ENCODE measurements at places on chromosomes 7 and 10. TPM values are rescaled to one million over a fixed set of nuclear protein-coding genes. Genes with fewer than 3 reads are reported as not detected.

- no peak overlapping the region for H3K4me3 ChIP-seq
- H3K36me3 ChIP-seq, result no peaks in the 10 kb centered on the region
- DNase-seq, result no peak
- H3K27me3 ChIP-seq, result no peaks in the 10 kb centered on the region
- no peaks in the 10 kb centered on the region for H3K4me1 ChIP-seq
- H3K27ac ChIP-seq, result no peak overlapping the region
These were observed 5.5 kb upstream of the STEAP4 start for GRCh38 chr7:88312061-88312663.

- H3K4me1 ChIP-seq, result peaks cover 18% of the 10 kb centered on the region
- H3K27ac ChIP-seq, result no peak overlapping the region
- DNase-seq, result no peak
- no peak overlapping the region for H3K4me3 ChIP-seq
- no peaks in the 10 kb centered on the region for H3K27me3 ChIP-seq
These were observed 1.1 kb upstream of the RAB11FIP2 start for GRCh38 chr10:118047880-118048279.

Gene LEP
- polyA plus RNA-seq, result not detected

Gene KLF6
- 190 TPM for polyA plus RNA-seq

Gene BLNK
- polyA plus RNA-seq, result 0.18 TPM

Gene ZNF365
- polyA plus RNA-seq, result not detected

- no peaks in the 10 kb centered on the region for H3K36me3 ChIP-seq
- no peaks in the 10 kb centered on the region for H3K4me1 ChIP-seq
- no peak overlapping the region for H3K27ac ChIP-seq
- DNase-seq, result no peak
- no peak overlapping the region for H3K4me3 ChIP-seq
These were observed 42.3 kb downstream of the FBH1 start for GRCh38 chr10:5932345-5932744.

DNA sequence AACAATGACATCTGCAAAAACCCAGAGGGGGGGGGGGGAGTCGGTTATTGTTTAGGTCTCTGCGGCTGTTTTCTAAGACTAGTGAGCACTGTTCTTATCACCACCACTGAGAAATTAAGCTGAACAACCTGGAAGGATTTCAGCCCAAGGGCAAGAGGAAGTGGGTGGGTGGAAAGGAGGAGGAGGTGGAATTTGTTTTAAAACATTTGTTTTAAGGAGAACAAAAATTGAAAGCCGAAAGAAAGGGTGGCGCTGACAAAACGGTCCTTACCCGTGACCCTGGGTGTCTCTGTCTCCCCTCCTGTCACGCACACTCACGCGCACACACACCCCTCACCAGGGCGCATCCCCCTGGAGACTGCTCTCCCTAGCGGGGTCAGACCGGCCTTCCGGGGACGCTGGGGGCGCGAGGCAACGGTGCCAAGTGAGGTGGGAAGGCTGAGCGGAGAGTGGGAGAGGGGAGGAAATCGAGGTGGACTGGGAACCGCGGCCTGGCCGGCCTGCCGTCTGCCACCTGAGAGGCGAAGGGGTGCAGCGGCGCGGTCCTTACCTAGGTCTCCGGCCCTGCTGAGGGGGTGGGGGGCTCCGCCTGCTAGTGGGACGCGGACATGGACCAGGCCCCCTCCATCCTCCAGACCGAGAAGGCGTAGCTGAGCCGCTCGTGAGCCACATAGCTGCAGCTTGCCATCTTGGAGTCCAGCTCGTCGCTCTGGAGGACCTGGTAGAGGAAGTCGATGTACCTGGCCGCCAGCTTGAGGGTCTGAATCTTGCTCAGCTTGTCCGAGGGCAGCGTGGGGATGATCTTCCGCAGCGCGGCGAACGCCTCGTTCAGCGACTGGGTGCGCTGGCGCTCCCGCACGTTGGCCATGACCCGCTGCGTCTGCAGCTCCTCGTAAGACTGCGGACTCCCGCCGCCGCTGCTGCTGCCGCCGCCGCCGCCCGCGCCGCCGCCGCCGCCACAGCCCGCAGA lies 1.0 kb downstream of the TWIST1 start:
- no peak overlapping the region for H3K27ac ChIP-seq
- no peak overlapping the region for H3K4me3 ChIP-seq
- no peaks in the 10 kb centered on the region for H3K4me1 ChIP-seq

- H3K4me1 ChIP-seq, result peaks cover 12% of the 10 kb centered on the region
- no peaks in the 10 kb centered on the region for H3K27me3 ChIP-seq
- peaks cover 3% of the 10 kb centered on the region for H3K36me3 ChIP-seq
These were observed 3.1 kb upstream of the ZNF12 start for GRCh38 chr7:6709808-6710207.

- H3K27ac ChIP-seq, result no peak overlapping the region
- no peak for DNase-seq
- no peaks in the 10 kb centered on the region for H3K27me3 ChIP-seq
- no peak overlapping the region for H3K4me3 ChIP-seq
- H3K36me3 ChIP-seq, result no peaks in the 10 kb centered on the region
These were observed 6.7 kb upstream of the CYREN start for GRCh38 chr7:135177028-135177696.

GRCh38 chr10:101693978-101694673 lies 844 bp downstream of the FBXW4 start:
- no peaks in the 10 kb centered on the region for H3K36me3 ChIP-seq
- H3K27me3 ChIP-seq, result no peaks in the 10 kb centered on the region
- H3K27ac ChIP-seq, result peak overlapping the region; percentile 99
- peaks cover 21% of the 10 kb centered on the region for H3K4me1 ChIP-seq
- H3K4me3 ChIP-seq, result peak overlapping the region; percentile 57
- DNase-seq, result peak; percentile 74

Gene TDRD1
- 0.15 TPM for polyA plus RNA-seq
